ENCODE measurements at places on chromosomes 4 and X. TPM values are rescaled to one million over a fixed set of nuclear protein-coding genes. Genes with fewer than 3 reads are reported as not detected.

Gene GAGE13
- not detected for total RNA-seq

Gene HTN1
- total RNA-seq: not detected

Gene SLC10A6
- total RNA-seq: 1.1 TPM

Gene PNMA6A
- 3.1 TPM for total RNA-seq

Gene PSMD10
- total RNA-seq: 34.3 TPM

Gene CNOT6L
- total RNA-seq: 17.5 TPM

Gene VCX3A
- total RNA-seq: not detected

Gene SPOCK3
- 1.2 TPM for total RNA-seq

Gene BTC
- 56.3 TPM for total RNA-seq

Gene SPATA18
- 1.8 TPM for total RNA-seq

Gene VSIG1
- total RNA-seq: not detected

Gene ATOH1
- not detected for total RNA-seq

Gene NKRF
- total RNA-seq: 4.8 TPM

Gene CCKAR
- not detected for total RNA-seq

Gene TLL1
- total RNA-seq: 5.4 TPM

Gene ARX
- not detected for total RNA-seq

Gene IL2
- total RNA-seq: not detected

Gene UNC5C
- 3.1 TPM for total RNA-seq

Gene BOD1L1
- 46.0 TPM for total RNA-seq

Gene KLB
- 0.16 TPM for total RNA-seq

Gene SUPT20HL2
- not detected for total RNA-seq

Gene IL15
- total RNA-seq: 6.2 TPM

Gene BST1
- total RNA-seq: 7.7 TPM

Gene SLC38A5
- 3.9 TPM for total RNA-seq

Gene SPINK2
- total RNA-seq: not detected
